Stimulated activated CD8-positive, alpha-beta memory T cell treated with anti-CD3 and anti-CD28 coated beads, Interleukin-4, amount 100 ng/mL, for 1 hour (primary cell): ENCODE measurements at places on chromosomes 2 and 18.

- no peak for DNase-seq
These were observed 589.1 kb upstream of the CDH2 start for GRCh38 chr18:28766027-28766426.

DNA sequence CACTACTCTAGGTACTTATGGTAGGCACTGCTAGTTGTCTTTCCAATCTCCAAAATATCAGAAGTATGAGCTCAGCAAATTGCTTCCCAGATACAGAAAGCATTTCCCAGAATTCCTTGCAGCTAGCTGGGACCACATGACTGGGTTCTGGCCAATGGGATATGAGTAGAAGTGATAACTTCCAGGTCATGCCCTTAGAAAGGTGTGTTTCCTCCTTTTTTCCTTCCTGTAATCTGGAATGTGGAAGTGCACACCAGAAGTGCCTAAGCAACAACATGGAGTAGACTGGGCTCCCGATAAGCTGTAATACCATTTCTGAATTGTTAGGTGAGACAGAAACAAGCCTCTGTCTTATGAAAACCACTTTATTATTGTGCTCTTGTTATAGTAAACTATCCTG lies 279.8 kb downstream of the ZNF385B start:
- no peak for DNase-seq

- DNase-seq = no peak
These were observed 29.7 kb upstream of the TXNDC2 start for GRCh38 chr18:9856092-9856491.

DNA sequence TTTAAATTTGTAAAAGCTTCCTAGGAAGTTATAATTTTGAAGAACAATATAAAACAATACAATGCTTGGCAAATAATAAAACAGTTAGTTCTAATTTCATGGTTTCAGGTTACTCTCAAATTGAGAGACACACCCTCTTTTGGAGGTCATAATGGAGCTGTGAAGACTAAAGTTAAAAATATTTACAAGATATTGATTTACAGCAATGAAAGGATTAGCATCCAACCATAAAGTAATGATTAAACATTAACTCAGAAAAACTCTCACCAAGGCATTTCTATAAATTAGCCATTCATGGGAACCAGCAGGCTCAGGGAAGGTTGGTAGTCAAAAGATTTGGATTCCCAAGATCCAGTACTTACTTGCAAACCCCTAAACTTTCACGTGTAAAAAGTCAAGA lies 6.4 kb downstream of the DPP4 start:
- DNase-seq = no peak

DNA sequence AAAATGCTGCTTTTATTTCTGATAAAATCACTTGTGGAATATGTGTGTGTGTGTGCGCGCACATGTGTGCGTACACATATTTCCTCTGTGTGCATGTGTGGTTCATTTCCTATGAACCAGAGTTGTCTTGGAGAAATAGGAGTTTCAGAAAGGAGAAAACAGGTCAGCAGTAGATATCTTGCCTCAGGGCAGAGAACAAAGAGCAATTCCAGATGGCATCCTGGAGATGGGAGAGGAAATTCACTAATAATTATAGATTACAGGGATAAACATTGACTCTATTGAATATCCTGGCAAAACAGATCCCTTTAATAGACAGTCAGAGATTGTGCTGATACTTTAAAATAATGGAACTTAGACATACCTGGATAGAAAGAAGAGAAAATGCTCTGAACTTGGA lies 298.0 kb downstream of the TRIB2 start:
- DNase-seq = no peak

DNA sequence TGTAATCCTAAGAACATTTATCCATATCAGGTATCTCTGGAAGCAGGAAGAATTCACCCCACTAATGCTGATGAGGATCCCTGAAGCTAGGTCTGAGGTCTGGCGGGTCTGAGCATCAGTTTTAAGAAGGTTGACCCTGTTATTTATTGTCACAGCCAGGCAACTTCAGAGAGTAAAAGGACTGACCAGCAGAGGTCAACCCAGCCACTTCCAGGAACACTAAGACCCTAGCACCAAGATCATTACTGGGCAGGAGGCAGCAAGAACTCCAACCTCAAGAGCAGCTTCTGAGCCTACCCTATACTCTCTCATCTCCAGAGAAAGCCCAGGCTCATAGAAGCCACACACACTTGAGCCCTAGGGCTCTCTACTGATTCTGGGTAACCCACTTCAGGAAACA lies 901.4 kb downstream of the DCDC2C start:
- no peak for DNase-seq

- DNase-seq = no peak
These were observed 7.2 kb upstream of the ALKAL2 start for GRCh38 chr2:295090-295489.
